ENCODE measurements at places on chromosomes 12 and 14.
A peak's percentile ranks its signal among the peaks of the same experiment; 100 is the strongest.

DNA sequence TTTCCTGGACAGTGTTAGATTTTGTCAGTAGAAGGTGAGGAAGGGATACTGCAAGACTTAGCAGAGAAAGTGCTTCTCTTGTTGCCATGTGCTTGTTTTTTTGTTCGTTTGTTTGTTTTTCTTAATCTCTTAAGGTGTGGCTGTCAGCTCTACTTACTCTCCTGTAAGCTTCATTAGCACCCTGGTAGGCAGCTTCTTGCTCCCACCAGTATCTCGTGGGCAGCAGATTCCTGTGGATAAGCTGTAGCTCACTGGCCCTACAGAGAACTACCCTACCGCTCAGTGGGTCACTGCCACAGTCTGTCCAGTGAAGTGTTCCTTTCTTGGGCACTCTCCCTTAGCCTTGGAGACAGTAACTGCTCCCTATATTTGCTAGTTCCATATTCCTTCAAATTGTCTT lies 30.1 kb downstream of the VRK1 start:
- no peak for DNase-seq

- DNase-seq: no peak
These were observed 14.0 kb upstream of the PEX5 start for GRCh38 chr12:7175493-7175892.

- DNase-seq: no peak
These were observed 72.0 kb downstream of the PPP2R5E start for GRCh38 chr14:63470962-63471793.

- DNase-seq: no peak
These were observed 986.1 kb upstream of the FLRT2 start for GRCh38 chr14:84543859-84544258.

DNA sequence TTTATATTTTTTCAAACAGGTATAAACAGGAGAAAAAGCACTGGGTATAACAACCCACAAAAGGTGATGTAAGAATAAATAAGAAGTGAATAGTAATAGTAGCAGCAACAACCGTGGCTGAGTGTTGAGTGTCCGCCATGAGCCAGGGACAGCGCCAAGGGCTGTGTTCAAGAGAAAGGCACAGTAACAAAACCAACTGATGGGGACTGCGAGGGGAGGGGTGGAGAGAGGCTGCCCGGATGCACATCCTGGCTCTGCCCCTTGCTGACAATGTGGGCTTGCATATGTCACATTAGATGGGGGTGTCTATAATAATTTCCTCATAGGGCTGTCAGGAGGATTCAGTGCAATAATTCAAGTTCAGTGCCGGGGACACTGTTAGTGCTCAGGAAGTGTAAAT lies 912.4 kb downstream of the VRK1 start:
- peak; percentile 82 for DNase-seq

- DNase-seq: no peak
These were observed 9.3 kb downstream of the GALNT9 start for GRCh38 chr12:132319991-132320570.

- no peak for DNase-seq
These were observed 414.8 kb upstream of the LMO3 start for GRCh38 chr12:17020765-17021164.

DNA sequence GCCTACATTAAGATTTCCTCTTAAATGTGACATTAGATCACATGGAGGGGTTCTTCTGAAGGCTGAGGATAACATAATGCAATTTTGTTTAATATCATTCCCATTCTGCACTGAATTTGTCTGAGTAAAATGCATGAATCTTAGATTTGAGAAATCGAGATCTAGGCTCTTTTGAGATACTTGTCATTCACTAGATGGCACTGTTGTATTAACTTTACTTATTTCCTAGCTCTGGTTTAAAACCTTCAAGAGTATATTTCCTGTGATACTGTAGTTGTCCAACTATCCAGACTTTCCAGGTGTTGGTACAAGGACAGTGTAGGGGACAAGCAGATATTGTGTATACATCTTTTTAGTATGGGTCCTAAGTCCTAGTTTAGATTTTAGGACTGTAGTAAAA lies 91.7 kb upstream of the SEL1L start:
- DNase-seq: no peak

GRCh38 chr12:31002361-31002725 lies 71.3 kb upstream of the DDX11 start:
- no peak for DNase-seq

GRCh38 chr14:79836577-79836976 lies 374.7 kb downstream of the DIO2 start:
- no peak for DNase-seq

DNA sequence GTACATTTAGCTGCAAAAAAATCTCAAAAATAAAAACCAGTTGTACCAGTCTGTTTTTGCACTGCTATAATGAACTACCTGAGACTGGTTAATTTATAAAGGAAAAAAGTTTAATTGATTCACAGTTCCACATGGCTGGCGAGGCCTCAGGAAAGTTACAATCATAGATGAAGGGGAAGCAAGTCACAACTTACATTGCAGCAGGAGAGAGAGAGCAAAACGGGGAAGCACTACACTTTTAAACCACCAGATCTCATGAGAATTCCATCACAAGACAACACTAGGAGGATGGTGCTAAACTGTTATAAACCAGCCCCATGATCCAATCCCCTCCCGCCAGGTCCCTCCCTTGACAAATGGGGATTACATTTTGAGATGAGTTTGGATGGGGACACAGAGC lies 186.0 kb downstream of the TMTC3 start:
- no peak for DNase-seq

DNA sequence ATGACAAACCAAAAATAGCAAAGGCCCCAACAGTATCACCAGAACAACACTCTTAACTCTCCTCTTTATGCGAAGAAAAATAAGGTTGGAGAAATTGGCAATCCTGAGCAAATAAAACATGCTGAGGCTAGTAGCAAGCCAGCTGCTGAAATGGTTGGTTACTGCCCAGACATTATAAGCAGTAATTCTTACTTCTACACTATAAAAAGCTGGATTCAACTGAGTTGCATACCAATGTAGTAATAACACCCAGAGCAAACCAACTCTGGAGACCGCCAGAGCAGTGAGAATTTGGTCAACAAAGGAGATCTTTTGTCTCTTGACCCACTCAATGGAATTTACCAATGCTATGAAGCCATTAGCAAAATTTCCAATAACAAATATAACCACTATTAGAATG lies 628 bp downstream of the TAS2R30 start:
- no peak for DNase-seq

- peak; percentile 64 for DNase-seq
These were observed 46.7 kb downstream of the TMCC3 start for GRCh38 chr12:94603434-94604365.

DNA sequence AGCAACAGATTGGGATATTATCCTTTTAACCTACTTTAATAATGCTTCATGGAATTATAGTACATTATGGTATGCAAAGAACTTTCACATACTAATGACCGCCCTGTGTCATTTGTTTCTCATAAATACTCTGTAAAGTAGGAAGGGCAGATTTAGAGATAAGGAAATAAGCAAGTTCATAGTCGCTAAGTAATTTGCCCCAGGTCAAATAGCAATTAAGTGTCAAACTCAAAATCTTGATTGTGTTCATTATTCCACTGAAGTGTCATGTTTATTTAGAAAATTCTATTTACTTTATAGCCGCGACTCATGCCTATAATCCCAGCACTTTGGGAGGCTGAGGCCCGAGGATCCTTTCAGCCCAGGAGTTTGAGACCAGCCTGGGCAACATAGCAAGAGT lies 98.7 kb upstream of the ATF1 start:
- no peak for DNase-seq

GRCh38 chr12:68505970-68506369 lies 104.7 kb upstream of the RAP1B start:
- DNase-seq: no peak
